ENCODE measurements at places on chromosomes 5 and 9.

DNA sequence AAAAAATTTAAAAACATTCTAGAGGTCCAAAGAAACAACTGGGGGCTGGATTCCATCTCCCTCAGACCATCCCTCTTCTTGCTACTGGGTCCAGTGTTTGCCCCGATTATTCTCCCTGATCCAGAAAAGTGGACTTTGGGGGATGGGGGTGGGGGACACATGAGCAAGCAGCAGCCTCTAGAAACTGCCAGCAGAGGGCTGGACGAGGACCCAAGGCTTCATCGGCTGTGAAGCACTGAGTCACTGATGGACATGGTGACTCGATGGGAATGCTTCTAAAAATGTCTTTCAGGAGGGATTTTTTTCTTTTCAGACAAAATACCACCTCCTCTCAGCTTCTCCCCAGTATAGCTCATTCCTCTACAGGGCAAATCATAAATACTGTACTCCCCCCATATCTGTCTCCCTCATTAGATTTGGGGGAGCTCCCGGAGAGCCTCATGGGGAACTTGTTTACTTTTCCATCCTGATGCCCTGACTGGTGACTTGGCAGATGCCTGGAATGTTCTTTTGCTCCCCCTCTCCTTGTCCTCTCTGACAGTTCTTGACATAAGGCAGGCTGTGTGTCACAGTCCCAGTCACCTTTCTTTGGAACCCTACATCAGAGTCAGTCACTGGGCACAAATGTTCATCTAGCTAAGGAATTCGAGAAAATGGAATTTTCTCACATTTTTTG, 67.2 kb upstream of the STC2 start:
- DNase-seq = no peak

GRCh38 chr9:69252436-69252835, 72.6 kb upstream of the ENTREP1 start:
- DNase-seq = no peak

DNA sequence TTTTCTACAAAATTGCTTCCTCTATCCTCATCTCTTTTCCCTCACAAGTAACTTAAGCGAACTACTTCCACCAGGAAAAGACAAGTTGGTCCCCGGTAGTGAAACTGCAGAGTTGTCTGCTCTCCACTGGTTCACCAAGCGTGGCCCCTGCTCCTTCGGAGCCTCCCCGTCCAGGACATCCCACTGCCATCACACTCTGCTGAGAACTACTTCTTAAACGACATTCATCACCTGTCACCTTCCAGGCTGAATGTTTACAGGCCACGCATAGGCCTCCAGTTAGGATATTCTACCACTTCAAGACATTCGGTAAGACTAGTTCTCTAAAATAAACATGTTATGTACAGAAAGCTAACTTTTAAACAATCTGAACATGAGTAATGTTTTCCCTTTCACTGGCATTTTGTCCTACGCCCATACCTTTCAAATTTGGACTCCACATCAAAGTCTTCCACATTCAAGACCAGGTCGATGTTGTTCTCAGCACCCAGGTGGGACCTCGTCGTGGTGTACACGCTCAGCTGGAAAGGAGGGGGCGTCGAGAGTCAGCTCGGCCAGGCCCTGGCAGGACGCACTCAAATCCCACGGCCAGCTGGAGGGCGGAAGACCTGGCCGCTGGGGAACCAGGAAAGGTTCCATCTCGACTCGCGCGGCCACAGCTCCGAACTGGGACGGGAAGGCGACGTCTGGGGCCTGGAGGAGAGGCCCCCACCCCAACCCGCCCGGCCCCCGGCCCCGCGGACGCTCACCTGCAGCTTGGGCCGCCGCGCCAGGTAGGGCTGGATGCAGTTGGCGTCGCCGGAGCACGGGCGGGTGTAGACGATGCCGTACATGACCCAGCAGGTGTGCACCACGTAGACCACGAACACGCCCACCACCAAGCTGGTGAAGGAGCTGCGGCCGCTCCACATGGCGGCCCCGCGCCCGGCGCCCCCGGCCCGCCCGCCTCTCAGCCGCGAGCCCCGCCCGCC, 683 bp downstream of the CLPTM1L start:
- DNase-seq = no peak

DNA sequence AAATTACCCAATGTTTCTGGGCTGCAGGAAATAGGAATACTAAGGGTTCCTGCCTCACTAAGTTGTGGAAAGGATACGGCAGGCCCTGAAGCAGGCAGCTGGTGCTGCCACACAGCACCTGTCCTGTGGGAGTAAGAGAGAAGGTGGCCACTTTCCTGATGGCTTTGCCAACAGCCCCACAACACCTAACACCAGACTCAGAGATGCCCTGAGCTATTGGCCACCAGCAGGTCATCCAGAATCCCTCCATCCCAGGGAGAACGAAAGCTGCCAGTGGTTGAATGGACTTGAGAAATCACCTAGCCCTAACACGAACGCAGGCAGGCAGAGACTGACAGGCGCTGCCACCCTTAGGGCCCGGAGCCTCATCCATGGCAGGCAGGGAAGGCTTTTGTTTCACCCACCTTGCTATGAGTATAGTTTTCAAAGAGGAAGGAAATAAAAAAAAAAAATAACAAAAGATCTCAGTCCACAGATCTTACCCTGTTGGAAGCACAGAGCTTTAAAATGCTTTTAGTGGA, 82.2 kb downstream of the DCP2 start:
- no peak for DNase-seq

DNA sequence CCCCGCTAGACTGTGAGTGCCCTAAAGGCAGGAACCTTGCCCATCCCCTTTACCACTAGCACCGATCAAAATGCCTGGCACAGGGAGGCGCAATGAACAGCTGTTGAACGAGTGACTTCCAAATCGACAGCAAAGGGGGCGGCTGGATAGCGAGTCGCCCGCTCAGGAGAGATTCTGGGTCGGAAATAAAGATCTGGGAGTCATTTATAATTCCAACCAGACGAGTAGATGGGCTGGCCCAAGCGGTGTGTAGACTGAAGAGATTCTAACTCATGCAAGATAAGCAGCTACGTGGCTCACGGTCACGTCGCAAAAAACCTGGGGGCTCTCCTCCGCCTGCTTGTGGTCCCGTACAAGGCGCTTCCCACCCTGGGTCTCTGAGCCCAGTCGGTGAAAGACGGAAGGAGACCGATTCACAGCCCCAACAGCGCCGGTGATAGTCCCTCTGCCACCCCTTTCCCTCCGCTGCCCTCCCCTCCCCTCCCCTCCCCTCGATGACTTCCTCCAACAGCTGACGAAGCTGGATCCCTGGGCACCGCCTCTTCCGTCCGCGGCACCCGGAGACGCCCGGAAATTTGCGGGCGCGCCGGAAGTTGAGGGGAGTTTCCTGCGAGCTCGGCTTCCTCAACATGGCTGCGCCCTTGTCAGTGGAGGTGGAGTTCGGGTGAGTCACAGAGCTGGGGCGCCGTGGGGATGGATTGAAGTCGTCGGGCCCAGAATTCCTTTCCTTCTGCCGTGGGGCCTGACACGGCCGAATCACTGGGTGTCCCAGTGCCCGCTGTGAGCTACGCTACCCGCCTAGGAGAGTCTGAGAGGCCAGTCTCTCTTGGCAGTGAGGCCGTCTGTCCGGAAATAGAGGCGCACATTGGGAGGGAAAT, at the start of gene URM1:
Gene URM1 (plus strand): TSS at position 623 of the 878 bp plus-strand sequence. CDS start 7 bp downstream, at position 630.
- peak; percentile 91 for DNase-seq

DNA sequence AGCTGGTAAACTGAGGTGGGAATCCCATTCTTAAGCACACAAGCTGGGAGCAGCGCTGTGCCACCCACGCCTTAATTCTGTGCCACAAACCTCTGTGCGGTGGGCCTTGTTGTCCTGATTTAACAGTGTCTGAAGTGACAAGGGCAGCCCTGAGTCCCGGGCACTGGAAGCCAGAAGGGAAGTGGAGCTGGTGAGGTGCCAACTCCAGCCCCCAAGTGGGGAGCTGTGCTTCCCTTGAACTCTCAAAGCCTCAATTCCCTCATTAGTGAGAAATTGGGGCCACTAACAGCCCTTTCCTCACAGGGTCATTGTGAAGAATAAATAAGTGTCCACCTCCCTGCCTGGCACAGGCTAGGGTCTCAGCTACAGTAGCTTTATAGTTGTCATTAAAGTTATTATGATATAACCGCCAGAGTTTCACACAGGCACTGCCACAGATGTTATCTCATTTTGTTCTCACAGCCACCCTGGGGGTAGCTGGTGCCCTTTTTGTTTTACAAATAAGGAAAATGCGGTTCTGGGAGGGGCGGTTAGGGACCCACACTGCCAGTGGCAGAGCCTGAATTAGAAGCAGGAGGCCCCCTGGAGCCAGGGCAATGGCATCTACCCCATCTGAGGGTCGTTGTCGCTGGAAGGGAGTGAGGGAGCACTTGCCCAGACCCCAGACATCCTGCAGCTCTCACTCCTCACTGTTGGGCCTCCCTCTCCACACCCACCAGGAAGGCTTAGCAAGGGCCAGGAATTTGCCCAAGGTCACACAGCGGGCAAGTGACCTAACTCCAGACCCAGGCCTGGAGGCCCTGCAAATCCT, 2.1 kb upstream of the TLX3 start:
- no peak for DNase-seq

DNA sequence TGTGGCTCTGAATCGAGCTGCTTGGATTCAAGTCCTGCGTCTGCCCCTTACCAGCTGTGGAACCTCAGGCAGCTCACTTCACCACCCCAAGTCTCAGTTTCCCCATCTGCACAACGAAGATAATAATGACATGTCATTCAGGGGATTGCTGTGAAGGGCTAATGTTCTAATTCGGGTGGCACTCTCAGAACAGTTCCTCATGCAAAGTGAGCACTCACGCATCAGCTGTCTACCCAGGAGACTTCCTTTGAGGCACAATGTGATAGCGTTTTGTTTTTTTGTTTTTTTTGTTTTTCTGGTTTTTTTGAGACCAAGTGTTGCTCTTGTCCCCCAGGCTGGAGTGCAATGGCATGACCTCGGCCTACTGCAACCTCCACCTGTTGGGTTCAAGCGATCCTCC, 56.4 kb downstream of the NTNG2 start:
- no peak for DNase-seq

DNA sequence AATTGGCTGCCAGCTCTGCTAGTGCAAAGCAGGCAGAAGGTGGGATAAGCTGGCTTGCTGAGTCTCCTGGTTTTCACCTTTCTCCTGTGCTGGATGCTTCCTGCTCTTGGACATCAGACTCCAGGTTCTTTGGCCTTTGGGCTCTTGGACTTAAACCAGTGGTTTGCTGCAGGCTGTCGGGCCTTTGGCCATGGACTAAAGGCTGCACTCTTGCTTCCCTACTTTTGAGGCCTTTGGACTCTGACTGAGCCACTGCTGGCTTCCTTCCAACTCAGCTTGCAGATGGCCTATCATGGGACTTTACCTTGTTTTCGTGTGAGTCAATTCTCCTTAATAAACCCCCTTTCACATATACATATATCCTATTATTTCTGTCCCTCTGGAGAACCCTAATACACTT, 1293.9 kb upstream of the CDH6 start:
- no peak for DNase-seq

GRCh38 chr5:151155775-151156506, 1.6 kb downstream of the ANXA6 start:
- no peak for DNase-seq

DNA sequence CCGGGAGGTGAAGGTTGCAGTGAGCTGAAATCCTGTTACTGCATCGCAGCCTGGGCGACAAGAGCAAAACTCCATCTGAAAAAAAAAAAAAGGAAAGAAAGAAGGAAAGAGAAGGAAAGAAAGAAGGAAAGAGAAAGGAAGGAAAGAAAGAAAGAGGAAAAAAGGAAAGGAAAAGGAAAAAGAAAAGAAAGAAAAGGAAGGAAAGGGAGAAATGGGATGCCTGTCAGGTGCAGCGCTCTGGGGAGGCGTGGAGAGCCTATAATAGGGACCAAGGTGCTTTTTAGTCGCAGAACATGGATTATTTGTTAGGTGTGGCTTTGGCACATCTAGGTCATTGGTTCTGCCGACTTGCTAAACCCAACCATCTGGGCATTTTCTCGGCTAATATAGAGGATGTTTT, 17.9 kb downstream of the EXOSC2 start:
- no peak for DNase-seq

DNA sequence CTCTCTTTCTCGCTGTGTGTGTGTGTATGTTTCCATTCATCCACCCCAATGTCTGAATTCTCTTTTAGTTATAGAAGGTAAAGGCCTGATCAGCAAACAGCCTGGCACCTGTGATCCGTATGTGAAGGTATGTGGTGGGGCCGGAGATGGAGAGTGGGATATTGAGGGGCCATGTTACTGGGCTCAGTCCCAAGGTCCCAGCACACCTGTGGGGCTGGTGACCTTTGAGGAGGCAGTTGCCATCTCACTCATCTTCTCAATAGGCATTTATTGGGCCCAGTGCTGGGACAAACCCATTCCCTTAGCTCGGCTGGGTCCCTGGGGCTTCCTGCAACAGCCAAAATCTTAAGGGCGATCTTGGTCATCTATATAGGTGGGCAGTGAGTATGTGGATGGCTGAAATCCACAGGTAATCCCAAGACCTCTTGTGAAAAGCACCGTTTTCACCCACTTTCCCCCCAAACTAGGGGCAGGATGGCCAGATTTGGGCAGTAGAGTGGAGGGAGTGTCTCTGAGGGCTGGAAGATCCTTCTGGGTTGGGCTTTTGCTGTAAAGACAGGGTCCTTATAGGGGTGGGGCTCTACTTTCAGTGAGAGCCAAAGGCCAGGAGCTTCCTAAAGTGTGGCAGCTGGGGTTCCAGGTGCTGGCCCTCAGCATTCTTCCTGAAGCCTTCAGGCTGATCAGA, 19.6 kb downstream of the RGS3 start:
- no peak for DNase-seq

- DNase-seq = no peak
These were observed 507.4 kb downstream of the KDM4C start for GRCh38 chr9:7265181-7265580.
